ENCODE measurements at places on chromosomes 4 and X. TPM values are rescaled to one million over a fixed set of nuclear protein-coding genes. Genes with fewer than 3 reads are reported as not detected.

Gene SH3D19
- 35.5 TPM for total RNA-seq

Gene DCLK2
- 0.61 TPM for total RNA-seq

Gene PAGE1
- total RNA-seq = not detected

Gene SERTM2
- total RNA-seq = not detected

DNA sequence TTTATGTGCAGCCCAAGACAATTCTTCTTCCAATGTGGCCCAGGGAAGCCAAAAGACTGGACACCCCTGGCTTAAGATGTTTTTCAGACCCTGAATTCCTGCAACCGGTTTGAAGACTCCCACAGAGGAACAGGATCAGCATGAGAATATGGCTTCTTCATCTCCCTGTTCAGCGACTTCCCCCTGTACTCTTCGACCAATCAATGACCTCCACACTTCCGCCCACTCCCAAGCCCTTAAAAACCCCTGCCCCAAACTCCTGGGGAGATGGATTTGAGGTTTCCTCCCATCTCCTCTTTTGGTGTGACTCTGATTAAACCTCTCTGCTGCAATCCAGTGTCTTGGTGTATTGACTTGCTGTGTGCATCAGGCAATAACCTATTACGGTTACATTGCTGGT lies 344.4 kb downstream of the NR3C2 start:
- DNase-seq = no peak
- H3K4me3 ChIP-seq = no peak overlapping the region
- no peaks in the 10 kb centered on the region for H3K27me3 ChIP-seq
- H3K36me3 ChIP-seq = no peaks in the 10 kb centered on the region

GRCh38 chrX:85543866-85544265 lies 164.4 kb upstream of the POF1B start:
- H3K36me3 ChIP-seq = no peaks in the 10 kb centered on the region
- no peaks in the 10 kb centered on the region for H3K4me1 ChIP-seq
- no peak overlapping the region for H3K27ac ChIP-seq
- H3K4me3 ChIP-seq = no peak overlapping the region

- no peak overlapping the region for H3K4me3 ChIP-seq
- no peaks in the 10 kb centered on the region for H3K27me3 ChIP-seq
- DNase-seq = no peak
- H3K4me1 ChIP-seq = peaks cover 5% of the 10 kb centered on the region
These were observed 18.8 kb downstream of the RGS12 start for GRCh38 chr4:3311489-3312171.

All from esophagus squamous epithelium (tissue), 5 donors.